D721Med (cell line): ENCODE measurements at places on chromosomes 5 and 9.

- no peak for DNase-seq
Observed at GRCh38 chr9:126498331-126498730, 115.4 kb upstream of the LMX1B start.

DNA sequence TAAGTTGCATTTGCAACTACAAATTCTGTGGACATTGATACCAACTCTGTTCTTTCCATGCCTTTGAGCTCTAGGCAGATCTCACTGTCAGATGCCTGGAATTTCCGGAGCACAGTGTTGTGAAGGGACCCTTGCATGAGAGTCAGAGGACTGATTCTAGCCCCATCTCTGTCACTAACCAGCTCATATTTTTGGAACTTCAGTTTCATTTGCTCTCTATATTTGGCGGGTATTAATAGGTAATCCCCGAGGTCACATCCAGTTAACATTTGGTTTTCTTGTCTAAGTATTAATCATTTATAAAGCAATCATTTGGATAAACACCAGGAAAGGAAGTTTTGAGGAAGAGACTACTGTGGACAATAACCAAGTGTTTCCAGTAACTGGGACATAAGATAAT lies 115.7 kb downstream of the MAN2A1 start:
- DNase-seq: no peak

GRCh38 chr5:132207778-132208177 lies 19.9 kb downstream of the P4HA2 start:
- DNase-seq: no peak

GRCh38 chr5:89043676-89044075 lies 160.7 kb upstream of the MEF2C start:
- no peak for DNase-seq

DNA sequence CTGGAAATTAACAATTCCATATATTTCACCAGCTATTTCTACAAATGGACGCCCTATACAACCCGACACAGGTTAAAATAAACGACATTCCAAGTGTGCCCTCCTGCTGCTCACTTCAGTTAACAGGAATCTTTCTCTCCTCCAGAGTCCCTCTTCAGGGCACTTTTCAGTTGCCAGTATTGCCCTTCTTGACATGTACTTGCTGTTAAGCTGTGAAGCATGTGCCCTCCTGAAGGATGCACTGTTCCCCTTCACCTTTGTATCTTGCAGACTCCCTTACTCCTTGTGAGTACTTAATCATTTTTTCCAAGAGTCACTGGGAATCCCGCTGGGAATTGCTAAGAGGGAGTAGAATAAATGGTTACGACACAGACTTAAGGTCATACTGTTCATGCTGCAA lies 364.1 kb downstream of the CTNND2 start:
- no peak for DNase-seq

DNA sequence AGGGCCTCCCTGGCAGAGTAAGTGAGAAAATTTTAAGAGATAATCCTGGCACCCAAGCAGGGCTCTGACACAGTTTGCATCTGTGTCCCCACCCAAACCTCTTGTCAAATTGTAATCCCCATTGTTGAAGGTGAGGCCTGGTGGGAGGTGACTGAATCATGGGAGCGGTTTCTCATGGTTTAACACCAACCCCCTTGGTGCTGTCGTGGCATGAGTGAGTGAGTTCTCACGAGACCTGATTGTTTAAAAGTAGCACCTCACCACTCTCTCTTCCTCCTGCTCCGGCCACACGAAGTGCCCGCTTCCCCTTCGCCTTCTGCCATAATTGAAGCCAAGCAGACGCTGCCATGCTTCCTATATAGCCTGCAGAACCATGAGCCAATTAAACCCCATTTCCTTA lies 80.1 kb downstream of the FBXW11 start:
- no peak for DNase-seq

GRCh38 chr5:125189531-125189941 lies 443.1 kb upstream of the ZNF608 start:
- no peak for DNase-seq

DNA sequence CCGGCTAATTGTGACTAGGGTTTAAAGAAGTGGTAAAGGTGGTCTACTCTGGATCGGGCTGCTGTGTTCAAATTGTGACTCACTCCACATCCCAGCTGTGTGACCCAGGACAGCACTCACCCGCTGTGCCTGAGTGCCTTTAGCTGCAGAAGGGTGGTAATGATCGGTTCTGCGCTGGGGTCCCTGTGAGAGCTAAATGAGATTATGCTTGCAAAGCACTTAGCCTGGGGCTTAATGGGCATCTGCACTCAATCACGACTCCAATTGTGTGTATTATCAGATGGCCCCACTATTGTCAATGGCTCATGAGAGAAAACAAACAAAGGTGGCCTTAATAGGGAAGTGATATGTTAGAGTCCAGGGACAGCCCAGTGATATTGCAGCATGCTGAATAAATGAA lies 25.1 kb upstream of the TBC1D2 start:
- no peak for DNase-seq

DNA sequence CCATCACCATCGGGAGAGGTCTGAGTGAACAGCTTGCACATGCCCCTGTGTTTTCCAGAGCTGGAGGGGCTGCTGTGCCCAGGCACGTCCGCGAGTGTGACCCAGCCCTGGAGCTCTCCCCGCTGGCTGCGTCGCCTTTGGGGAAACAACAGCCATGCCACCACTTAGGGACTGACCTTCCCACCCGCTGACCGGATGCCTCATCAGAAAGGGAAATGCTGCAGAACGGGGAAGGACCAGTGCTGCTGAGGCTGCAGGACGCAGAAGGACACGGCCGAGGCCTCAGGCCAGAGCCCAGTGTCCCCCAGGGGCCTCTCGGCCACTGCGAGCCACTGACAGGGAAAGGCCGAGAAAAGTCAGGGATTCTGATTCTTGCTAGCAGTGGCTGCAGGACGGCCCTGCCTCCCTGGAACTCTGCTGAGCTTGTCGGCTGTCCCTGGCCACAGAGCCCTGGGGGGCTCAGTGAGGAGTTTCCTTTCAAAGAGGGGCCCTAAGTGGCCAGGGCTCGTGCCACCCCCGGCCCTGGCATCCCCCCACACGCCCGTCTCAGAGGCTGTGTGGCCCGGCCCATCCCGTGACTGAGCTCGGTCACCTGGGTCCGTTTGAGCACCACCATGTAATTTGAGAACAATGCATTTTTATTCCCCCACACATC lies 130.8 kb downstream of the ZNF354C start:
- DNase-seq: no peak

DNA sequence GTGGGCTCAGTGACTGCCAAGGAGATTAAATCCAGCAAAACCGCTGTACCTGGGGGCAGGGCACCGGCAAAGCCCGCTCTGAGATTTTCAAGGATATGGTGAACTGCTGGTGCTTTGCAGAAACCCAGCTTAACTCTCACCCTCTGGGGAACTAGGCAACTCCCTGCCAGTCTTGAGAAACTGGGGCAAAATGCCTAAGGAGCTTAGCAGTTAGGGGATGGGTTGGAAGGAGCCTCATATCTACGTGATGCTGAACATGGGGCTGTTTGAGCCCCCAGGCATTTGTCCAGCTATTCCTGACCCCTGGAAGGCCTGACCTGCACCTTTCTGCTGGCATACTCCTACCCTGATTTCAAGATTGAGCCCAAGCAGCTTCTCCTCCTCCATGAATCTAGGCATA lies 108.6 kb upstream of the TBC1D2 start:
- DNase-seq: no peak

DNA sequence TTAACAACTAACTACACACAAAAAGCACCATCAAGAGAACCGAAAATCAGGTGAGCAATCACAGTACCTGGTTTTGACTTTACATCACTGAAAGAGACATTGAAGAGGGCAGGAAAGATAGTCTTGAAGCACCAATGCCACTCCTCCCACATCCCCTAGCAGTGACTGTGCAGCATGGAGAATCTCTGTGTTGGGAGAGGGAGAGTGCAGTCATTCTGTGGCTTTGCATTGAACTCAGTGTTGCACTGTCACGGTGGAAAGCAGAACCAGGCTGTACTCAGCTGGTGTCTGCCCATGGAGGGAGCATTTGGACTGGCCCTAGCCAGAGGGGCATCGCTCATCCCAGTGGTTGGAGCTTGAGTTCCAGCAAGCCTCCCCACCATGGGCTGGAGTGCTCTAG lies 40.4 kb downstream of the C5 start:
- DNase-seq: no peak

GRCh38 chr5:95284572-95285408 lies at the start of gene MCTP1:
Gene MCTP1 (minus strand): TSS chr5:95285094.
- no peak for DNase-seq

- DNase-seq: no peak
Observed at GRCh38 chr5:65769539-65769938, 47.5 kb downstream of the NLN start.

DNA sequence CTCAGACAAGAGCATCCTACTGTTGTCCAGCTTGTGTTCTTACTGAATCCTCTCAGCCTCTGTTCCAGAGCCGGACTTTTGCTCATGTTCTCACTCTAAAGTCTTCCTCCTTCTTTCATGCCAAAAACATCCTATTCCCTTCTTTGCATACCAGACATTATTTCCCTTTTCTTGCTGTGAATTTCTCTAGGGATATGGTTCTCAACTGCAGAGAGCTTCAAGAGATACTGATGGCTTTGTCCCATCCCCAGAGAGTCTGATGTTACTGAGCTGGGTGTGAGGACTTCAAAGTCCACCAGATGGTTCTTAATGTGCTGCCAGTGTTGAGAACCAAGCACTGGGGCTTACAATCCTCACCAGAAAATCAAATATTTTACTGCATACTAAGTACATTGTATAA lies 98.6 kb upstream of the FER start:
- no peak for DNase-seq

GRCh38 chr5:140007311-140007710 lies 35.8 kb downstream of the NRG2 start:
- DNase-seq: peak; percentile 32

DNA sequence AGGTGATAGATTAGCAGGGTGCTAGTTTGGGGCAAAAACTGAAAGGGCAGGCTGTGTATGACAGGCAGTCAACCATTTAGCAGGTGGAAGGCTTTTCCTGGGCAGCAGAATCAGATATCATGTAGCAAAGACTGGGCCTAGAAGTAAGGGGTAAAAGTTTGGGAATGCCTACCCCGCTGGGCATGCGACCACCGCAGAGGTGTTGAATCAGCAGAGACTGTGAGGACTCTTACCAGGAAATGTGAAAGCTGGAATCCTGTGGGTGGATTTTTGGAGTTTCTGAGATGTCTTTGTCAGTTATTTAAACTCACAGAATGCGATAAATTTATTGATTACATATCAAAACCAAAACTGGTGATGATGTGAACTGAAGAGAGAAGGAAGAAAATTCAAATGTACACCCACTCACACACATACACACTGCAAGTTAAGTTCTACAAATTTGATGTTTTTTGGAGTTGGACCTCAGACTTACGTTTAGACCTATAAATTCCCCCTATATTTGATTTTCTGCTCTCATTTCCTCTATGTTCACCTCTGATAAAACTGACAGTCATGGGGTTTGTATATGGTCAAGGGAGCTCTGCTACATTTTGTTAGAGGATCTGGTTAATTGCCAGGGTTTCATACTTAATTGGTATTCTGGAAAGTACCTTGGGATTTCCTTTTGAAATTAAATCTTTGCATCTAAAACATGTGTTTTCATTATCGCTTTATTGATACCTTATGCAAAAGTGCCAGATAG lies 333.6 kb downstream of the CSNK1G3 start:
- DNase-seq: no peak
